Psoas muscle (tissue), 8 donors: ENCODE measurements at places on chromosomes 1 and 21. TPM values are rescaled to one million over a fixed set of nuclear protein-coding genes. Genes with fewer than 3 reads are reported as not detected.

DNA sequence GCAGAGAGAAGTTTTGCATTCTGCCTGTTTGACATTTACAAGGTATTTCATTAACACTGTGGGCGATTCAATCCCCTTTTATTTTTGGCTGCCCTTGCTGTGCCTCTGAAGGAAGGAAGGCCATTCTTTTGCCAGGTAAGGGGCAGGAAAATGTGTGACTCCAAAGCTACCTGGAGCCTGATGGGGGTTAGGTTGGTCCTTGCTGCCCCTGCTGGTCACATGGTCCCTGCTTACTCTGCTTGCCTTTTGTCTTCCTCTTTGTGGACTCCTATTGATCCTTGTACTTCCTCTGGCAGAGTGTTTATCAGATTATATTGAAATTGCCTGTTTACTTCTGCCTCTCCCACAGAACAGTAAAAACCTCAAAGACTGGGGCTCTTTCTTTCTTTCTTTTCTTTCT lies 65.7 kb downstream of the ST6GALNAC3 start:
- H3K27me3 ChIP-seq: no peaks in the 10 kb centered on the region
- H3K36me3 ChIP-seq: no peaks in the 10 kb centered on the region
- DNase-seq: no peak
- H3K27ac ChIP-seq: no peak overlapping the region

- H3K27me3 ChIP-seq: no peaks in the 10 kb centered on the region
- no peak for DNase-seq
- H3K27ac ChIP-seq: no peak overlapping the region
- no peaks in the 10 kb centered on the region for H3K36me3 ChIP-seq
- H3K4me1 ChIP-seq: no peaks in the 10 kb centered on the region
These were observed 19.9 kb upstream of the SERPINC1 start for GRCh38 chr1:173937062-173937461.

GRCh38 chr1:19122668-19123067 lies 87.4 kb downstream of the UBR4 start:
- peaks cover 51% of the 10 kb centered on the region for H3K36me3 ChIP-seq
- H3K27ac ChIP-seq: no peak overlapping the region
- no peaks in the 10 kb centered on the region for H3K27me3 ChIP-seq
- no peak for DNase-seq
- H3K4me3 ChIP-seq: no peak overlapping the region

ST6GALNAC3 gene
- total RNA-seq: 3.7 TPM

DENND2C gene
- total RNA-seq: 16.4 TPM

CRTC2 gene
- total RNA-seq: 39.0 TPM
